ENCODE measurements at places on chromosomes 4 and X.
A peak's percentile ranks its signal among the peaks of the same experiment; 100 is the strongest.

GRCh38 chr4:173490817-173491528 is 39.1 kb downstream of the HAND2 start:
- DNase-seq: no peak

GRCh38 chr4:163610648-163611047 is 116.2 kb downstream of the TMA16 start:
- DNase-seq: no peak

DNA sequence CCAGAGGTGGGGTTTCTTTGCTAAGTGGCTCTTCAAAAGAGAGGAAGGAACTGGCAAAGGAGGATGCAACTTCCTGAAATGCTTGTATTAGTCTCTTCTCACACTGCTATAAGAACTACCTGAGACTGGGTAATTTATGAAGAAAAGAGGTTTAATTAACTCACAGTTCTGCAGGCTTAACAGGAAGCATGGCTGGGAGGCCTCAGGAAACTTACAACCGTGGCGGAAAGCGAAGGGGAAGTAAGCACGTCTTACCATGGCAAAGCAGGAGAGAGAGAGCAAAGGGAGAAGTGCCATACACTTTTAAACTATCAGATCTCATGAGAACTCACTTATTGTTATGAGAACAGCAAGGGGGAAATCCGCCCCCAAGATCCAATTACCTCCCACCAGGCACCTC is 505.7 kb downstream of the ZNF674 start:
- DNase-seq: no peak

DNA sequence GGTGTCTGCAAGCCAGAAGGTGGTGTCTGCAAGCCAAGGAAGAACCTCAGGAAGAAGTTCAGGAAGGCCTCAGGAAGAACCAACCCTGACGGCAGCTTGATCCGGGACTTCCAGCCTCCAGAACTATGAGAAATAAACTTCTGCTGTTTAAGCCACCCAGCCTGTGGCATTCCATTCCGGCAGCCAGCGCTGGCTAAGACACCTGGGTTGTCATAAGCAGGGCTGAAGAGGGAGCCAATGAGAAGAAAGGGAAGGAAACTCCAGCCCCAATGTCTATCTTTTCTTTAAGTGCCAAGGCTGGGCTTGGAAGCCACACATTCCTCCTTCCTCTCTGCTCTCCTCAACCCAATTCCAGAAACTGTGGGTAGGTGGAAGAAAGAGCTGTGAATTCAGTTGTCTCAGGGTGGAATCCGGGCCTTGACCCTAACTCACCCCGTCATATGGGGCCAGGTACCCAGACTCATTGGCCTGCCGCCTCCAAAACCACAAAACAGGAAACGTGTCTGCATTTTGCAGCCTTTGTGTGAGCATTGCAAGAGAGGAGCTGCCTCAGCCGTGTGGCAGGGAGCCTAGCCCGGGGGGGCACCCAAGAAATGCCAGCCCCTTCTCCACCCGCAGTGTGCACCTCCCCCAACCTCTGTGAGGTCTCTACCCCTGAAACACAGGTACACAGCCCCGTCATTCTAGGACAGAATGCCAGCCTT is 26.8 kb downstream of the CRMP1 start:
- no peak for DNase-seq

DNA sequence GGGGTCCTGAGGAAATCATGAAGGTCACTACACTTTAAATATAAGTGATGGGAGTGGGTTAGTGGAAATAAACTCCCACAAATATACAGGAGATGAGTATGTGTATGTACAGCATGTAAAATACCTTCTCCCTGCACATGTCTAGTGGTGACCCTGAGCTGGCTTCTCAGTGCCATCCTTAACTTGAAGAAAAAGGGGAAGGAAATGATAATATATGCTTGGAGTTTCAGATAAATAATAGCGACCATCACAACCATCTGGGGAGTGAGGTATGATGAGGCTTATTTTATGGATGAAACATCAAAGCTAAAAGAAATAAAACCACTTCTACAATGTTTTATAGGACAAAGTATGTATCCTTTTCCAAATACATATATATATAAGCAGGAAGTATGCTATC is 41.0 kb upstream of the SORBS2 start:
- DNase-seq: no peak

- no peak for DNase-seq
These were observed 47.9 kb upstream of the PACRGL start for GRCh38 chr4:20652226-20652885.

DNA sequence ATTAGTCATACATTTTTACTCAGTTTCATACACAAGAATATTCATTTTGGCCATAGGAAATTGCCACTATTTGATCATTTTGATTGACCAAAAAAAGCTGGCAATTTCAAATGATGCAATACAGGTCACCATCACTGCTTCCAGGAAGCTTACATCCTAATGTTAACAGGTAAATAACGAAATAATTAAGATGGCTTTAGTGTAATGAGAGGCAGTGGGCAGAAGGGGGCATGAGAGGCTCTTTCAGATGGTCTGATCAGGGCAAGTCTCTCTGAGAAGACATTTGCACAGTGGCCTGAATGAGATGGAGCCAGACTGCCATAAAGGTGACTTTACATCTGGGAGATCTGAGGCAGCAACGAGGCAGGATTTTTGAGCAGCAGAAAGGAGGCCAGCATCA is 170.7 kb downstream of the SLIT2 start:
- no peak for DNase-seq

DNA sequence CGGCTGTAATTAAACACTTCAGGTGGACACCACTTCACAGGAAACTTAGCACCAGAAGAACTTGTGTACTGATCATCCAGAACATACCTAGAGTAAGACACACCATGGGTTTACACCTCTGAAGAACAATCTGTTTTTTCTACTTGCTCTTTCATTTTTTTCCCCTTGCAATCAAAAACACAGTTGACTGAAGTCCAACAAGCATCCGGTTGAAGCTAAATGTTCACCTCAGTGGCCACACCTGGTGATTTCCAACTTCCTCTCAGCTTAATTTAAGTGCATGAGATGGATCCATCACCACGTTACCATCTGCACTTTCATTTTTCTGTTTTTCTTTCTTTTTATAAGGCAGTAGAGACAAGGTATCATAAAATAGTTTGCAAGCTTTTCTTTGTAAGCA is 4.9 kb upstream of the TXK start:
- DNase-seq: no peak

- no peak for DNase-seq
These were observed 55.1 kb downstream of the CLCN5 start for GRCh38 chrX:49977319-49978090.

DNA sequence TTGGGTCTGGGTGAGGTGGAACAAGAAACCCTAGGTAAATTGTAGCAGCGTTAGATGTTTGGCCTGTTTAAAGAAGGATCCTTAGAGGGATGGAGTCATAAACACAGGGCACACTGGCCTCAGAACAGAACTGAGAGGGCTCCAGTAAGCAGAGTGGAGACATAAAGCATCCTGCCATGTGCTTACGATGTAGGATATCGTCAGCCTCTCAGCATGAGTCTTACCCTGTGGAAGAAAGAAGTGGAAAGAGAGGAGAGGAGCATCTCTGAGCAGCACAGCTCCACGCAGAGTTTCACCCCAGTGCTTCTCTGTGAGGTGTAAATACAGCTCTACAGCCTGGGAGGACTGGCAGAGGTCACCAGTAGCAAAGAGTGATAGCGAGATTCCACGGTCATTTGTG is 27.8 kb upstream of the SORBS2 start:
- no peak for DNase-seq

GRCh38 chrX:154840856-154841255 is 6.4 kb upstream of the SMIM9 start:
- peak; percentile 13 for DNase-seq

GRCh38 chr4:5222951-5223350 is 171.7 kb downstream of the STK32B start:
- no peak for DNase-seq

GRCh38 chr4:71878376-71878775 is 94.5 kb upstream of the GC start:
- DNase-seq: no peak

DNA sequence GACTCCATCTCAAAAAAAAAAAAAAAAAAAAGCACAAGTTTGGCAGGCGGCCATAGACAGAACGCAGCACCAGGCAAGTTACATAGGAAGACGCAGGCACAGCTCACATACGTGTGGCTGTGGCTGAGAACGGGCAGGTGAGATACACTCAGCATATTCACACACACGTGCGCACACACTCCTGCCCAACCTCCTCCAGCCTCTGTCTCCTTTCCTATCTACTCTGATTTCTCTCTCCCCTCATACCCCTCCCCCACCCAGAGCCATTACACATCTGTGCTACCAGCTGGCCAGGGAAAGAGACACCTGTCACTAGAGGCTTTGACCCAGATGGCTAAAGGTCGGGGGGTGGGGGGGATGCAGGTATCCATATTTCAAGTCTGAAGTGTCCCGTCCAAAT is 2.2 kb upstream of the SLC38A5 start:
- no peak for DNase-seq

DNA sequence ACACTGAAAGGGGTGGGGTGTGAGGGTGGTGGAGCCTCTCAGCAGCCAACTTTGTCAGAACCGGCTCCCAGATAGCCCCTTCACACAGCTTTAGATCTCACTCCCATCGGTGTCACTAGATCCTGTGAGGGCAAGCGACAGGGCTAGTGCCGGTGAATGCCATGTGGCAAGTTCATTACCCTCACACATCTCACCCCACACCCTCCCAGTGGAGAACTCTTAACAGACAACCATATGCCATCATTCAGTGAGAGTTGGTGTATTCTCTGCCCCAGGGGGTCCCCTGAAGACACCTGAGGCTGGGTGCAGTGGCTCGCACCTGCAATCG is 15.3 kb downstream of the SEPTIN6 start:
- DNase-seq: no peak

- peak; percentile 1 for DNase-seq
These were observed at the start of gene NUDT6 for GRCh38 chr4:122921971-122922876. Gene NUDT6, minus strand, starts transcription at chr4:122922597. Its CDS starts 25 bp downstream, at chr4:122922572.

DNA sequence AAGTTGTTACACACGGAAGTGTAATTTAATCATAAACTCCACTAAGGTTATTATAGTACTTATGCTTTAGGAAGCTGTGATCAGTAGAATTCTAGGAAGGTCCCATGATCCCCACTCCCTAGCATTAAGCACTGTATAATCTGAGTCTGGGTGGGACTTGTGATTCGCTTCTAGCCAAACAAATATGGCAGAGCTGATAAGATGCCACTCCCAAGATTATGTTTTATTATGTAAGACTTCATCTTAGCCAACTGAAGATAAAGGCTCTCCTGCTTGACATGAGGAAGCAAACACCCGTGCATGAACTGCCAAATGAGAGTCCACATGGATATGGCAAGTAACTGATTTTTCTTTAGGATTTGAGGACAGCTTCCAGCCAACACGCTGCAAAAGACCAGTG is 186.4 kb upstream of the NDST3 start:
- no peak for DNase-seq

- no peak for DNase-seq
These were observed 192.2 kb upstream of the ARX start for GRCh38 chrX:25207803-25208475.

GRCh38 chr4:52573551-52573950 is 85.5 kb downstream of the USP46 start:
- no peak for DNase-seq

DNA sequence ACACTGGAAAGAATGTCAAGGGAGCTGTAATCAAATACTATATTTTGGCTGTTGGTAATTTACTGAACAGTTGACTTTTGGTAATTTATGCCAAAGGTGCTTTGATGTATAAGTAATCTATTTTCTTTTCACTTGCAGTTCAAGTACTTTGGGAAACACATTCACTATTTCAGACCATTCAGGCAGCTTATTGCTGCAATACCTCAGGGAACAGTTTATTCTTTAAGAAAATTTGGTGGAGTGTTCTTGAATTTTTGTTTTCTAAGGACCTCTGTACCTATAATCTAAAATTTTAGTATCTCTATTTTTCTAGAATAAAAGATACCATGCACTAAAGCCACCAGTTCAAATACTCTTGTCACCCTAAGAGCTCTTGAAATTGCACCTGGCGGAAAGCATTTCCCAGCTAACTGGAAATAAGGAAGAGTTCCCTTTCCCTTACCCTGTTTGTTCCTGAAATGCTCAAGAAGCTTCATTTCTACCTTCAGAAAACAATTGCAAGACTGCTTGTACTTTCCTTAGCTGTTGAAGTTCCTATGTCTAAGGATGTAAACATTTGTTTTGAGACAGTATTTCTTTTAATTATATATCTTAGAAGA is 633.5 kb upstream of the FAT1 start:
- no peak for DNase-seq

- DNase-seq: no peak
These were observed 39.3 kb downstream of the SLAIN2 start for GRCh38 chr4:48380583-48381167.

- peak; percentile 16 for DNase-seq
These were observed at the start of gene AADAT for GRCh38 chr4:170089668-170090351. Gene AADAT, minus strand, starts transcription at chr4:170089956. Its CDS starts 266 bp downstream, at chr4:170089690.

- no peak for DNase-seq
These were observed 19.1 kb upstream of the PLAC1 start for GRCh38 chrX:134677332-134677731.

DNA sequence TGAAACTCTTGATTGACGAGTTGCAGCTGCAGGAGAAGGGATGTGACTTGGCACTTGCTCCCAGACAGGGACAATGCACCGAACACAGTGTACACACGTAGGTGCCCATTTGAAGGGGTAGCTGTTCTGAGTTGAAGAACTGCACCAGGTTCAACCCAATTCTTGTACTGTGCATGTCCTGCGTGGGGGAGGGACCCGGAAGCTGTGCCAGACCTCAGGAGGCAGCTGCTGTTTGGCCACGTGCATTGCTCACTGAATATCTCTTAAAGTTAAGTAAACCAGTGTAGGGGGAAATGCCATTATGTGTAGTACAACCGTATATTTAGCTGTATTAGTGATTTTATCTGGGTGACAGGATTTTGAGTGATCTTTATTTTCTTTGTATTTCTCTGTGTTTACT is 12.0 kb upstream of the RBBP7 start:
- no peak for DNase-seq

GRCh38 chr4:10201381-10202223 is 85.0 kb upstream of the WDR1 start:
- DNase-seq: no peak

DNA sequence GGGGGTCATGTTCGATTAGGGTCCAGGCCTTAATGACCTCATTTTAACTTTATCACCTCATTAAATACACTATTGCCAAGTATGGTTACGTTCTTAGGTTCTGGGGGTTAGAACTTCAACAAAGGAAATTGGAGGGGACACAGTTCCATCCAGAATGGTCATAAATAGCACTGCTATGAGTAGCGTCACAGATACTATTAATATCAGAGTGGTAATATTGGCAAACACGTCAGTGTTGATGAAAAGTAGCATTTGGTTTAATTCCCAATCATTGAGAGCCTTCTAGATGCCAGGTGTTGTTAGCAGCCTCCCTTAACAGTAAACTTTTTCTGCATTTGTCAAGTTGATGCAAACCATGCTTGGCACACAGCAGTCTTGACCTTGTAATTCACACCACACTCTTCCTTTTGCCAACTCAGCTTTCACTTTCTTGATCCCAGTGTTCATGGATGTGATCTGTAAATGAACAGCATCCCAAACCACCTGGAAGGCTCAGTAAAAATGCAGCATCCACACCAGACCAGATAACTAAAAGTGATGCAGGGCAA is 912.5 kb upstream of the TENM3 start:
- no peak for DNase-seq

GRCh38 chr4:52358883-52359321 is 300.2 kb downstream of the USP46 start:
- DNase-seq: no peak
